ENCODE measurements at places on chromosomes 11 and 22.

- no peak for DNase-seq
Measured at GRCh38 chr11:109421981-109422869, at the start of gene C11orf87. C11orf87 (plus strand) TSS chr11:109422190; CDS start chr11:109423634, 1,444 bp downstream.

DNA sequence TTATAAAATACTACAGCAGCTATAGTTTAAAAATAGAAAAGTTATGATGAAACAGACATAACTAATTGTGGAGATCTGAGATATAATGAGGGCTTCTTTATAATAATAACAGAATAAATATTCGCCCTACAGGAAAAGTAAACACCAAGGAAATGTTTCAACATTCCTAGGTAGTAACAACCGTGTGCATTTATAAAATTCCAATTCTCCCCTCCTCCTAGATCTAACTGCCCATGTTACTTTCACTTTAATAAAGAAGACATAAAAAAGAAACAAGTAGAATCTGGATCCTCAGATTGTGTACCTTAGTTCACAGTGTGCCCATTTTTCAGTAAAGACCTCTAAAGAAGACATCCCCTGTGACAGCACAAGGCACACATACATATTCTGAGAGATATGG, 57.8 kb upstream of the MN1 start:
- peak; percentile 35 for DNase-seq

GRCh38 chr11:26708736-26709456, 13.0 kb downstream of the SLC5A12 start:
- DNase-seq = no peak

DNA sequence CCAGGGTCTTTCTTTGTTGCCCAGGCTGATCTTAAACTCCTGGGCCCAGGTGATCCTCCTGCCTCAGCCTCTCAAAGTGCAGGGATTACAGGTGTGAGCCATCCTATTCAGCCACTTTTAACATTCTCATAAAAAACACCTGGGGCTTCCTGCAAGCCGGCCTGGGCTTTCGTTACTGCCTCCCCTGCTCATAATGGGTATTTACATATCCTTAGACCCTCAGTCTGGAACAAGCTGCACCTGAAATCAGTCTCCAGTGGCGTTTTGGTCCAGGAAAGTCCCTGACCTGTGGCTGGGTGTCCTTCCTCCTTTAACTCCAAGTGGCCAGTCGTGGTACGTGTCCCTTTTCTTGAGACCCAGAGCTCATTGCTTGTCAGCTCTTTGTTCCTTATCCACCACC, 320.7 kb downstream of the TMEM135 start:
- DNase-seq = no peak

GRCh38 chr11:109963101-109963500, 130.1 kb upstream of the ZC3H12C start:
- no peak for DNase-seq

- DNase-seq = peak; percentile 27
Measured at GRCh38 chr11:124793466-124794278, 6.5 kb downstream of the MSANTD2 start.

- no peak for DNase-seq
Measured at GRCh38 chr11:45208135-45208534, 61.7 kb downstream of the PRDM11 start.

- no peak for DNase-seq
Measured at GRCh38 chr11:104001561-104002056, 34.8 kb upstream of the DDI1 start.

DNA sequence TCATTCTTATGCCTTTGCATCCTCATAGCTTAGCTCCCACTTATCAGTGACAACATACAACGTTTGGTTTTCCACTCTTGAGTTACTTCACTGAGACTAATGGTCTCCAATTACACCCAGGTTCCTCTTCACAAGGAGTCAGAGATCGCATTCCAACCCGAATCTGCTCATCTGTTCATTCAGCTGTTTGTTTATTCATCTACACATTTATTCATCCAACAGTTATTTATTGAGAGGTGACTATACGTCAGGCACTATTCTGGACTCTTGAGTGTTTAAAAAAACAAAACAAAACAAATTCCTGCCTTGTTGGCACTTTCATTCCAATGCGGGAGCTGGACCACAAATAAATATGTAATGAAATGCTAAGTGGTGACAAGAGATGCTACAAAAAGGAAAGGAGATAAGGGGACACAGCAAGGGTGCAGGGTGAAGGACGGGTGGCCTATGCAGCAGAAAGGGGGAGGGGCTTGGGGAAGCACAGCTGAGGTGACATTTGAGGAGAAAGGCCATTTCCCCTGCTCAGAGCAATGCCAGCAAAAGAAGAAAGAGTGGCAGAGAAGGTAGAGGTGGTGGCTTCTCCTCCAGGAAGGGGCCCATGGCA, 393.8 kb upstream of the SYN3 start:
- peak; percentile 25 for DNase-seq

DNA sequence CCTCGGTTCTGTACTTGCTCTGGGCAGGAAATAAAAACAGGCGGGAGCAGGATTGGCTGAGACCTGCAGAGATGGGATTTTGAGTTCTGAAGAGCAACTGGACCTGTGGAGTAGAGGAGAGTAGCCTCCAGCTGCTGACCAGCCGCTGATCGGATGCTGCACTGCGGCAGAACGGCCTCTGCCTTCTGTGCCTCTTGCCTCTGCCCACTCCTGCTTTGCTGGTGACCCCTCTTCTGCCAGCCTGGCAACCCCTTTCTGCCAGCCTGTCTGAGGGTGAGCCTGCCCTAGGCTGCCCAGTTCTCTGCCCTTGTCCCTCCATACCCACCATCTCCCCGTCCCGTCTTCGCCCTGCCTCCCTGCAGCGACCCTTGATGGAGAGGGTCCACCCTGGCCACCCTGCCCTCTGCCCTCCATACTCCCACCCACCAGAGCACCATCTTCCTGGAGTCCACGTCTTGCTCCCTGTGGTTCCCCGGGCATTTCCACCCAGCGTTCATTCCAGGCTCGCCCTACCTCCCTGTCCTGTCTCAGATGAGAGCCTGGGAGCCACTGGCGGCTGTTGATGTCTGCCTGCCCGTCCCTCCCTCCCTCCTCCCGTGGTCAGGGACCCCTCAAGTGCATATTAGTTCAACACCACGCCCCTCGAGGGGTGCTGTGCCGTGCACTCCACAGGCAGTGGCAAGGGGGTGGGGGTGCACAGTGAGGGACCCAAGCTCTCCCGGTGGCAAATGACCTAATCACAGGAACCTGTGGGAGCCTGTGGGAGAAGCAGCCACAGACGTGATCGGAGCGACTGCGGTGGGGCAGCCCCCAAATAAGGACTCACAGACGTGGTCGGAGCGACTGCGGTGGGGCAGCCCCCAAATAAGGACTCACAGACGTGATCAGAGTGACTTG, 863.3 kb downstream of the TBC1D22A start:
- no peak for DNase-seq

DNA sequence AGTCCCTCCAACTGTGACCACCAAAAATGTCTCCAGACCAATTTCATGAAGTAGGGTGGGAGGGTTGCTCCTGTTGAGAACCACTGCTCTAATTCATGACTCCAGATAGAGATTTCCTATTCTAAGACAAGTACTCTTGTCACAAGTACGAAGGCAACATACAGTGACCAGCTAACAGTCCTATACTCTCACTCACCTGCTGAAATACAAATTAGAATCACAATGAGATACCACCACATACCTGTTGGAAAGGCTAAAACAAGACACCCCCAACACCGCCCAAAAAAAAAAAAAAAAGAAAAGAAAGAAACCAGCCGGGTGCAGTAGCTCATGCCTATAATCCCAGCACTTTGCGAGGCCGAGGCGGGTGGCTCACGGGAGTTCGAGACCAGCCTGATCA, 310.5 kb downstream of the SWAP70 start:
- no peak for DNase-seq

GRCh38 chr11:2417856-2418692, 17.5 kb downstream of the TSSC4 start:
- DNase-seq = no peak

Measured in kidney glomerular epithelial cell (primary cell).